Cerebellar cortex (tissue), 1 donor: ENCODE measurements at places on chromosomes 1 and 21.
A peak's percentile ranks its signal among the peaks of the same experiment; 100 is the strongest.

- DNase-seq: no peak
Measured at GRCh38 chr1:47564570-47564969, 126.7 kb downstream of the FOXD2 start.

GRCh38 chr1:65209005-65209885, 61.2 kb downstream of the AK4 start:
- DNase-seq: peak; percentile 82

- peak; percentile 5 for DNase-seq
Measured at GRCh38 chr1:42479621-42480020, 16.5 kb downstream of the CCDC30 start.

DNA sequence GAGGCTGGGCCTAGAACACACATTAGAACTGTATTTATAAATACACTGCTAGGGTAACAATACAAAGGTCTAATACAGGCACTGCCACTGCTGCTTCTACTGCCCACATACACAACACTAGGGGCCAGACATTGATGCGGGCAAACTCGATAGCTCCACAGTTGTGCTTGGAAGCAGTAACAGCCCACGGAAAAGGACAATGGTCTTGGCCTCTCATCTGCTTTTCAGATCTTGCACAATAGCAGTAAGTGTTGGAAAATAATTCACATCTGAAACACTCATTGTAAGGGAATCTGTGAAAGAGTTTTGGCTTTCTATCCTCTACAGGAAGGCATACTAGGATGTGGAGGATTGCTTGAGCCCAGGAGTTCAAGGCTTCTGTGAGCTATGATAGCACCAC, 6.9 kb upstream of the SPOCD1 start:
- no peak for DNase-seq

DNA sequence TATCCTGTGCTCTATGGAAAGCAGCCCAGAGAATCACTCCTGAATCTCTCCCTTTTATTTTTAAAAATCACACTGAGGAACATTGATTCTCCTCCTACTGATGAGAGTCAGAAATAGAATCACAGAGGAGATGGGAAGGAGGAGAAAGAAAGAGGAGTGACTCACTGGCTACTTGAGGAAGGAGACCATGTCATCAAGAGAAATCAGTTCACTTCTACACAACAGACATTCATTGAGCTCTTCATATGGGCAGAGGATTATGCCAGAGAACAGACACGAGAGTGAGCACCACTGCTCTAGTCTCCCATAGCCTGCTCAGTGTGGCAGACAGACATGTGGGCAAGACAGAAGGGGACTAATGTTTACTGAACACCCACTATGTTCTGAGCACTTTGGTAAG, 44.2 kb downstream of the RAB3B start:
- DNase-seq: no peak

GRCh38 chr1:60950224-60951063, 131.9 kb upstream of the NFIA start:
- DNase-seq: no peak

DNA sequence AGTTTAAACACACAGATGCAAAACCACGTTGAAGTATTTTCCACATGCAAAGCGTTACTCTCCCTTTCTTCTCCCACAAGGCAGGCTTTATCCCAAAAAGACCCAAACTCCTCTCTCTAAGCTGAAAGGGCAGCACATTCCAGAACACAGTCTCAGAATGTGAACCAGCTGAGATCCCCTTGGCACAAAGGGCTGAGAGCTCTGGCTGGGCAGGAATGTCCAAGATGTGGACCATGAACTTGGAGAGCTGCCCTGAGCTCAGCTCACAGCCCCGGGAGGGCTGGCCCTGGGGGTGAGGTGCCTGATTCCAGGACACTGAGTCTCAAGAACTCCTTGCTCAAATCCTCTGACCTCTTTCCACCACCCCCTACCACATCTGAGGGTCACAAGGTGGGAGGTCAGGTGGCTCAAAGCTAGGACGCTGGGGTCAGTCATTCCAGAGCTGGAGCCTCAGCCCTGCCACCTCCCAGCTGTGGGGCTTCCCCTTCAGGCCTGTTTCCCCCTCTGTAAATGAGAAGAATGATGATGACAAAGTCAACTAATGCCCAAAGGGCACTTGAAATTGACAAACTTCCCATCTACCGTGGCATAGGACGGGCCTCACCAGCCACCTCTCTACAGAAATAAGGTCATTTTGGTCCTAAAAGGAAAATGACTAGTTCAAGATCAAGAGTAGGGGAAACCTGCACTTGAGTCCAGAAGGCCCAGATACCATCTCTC, 11.5 kb downstream of the ALDH4A1 start:
- DNase-seq: no peak

DNA sequence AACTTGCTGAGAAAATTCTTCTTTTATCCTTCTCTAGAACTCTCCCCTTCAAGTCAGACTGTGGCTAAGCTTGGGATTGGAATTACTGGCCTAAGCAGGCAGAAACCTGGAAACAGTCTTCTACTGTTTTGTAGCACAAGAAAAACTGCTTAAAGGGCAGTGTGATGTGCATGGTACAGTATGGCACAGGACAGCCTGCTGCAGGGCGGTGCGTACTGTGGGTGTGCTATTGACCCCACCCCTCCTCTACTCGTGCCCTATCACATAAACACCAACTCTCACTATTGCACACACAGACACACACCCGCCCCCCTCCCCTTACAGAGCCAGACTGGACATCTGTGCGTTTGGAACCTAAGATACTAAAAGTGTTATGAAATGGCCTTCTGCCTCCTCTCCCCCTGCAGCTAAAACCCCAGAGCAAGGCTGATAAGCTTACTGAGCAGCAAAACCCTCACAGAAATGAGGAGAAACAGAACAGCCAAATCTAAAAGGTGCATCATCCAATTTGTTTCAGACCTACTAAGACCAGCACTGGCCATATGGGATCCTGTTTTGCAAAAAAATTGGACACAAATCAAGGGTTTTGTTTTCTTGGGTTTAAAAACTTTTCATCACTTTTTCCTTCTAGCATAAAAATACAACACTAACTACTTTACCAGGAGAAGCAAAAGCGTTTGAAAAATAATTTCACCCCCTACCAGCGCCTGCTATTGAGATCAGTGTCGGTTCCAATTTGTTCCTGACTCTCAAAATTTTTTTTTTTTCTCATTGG, 355.8 kb upstream of the LYPLAL1 start:
- DNase-seq: no peak

DNA sequence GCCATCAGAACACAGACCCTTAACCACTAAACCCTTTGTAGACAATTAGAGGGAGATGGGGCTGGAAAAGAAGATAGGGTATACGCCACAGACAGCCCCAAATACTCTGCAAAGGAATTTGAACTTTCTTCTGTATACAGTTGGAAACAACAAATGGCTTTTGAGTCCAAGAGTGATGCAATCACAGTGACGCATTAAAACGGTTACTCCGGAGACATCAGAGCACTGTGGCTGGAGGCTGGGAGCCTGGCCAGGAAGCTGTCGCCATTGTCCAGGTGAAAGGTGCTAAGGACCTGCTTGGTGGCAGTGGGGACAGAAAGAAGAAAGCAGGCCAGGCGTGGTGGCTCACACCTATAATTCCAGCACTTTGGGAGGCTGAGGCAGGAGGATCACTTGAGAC, 4.2 kb downstream of the FLAD1 start:
- no peak for DNase-seq

GRCh38 chr1:231871878-231872277, 245.3 kb downstream of the DISC1 start:
- no peak for DNase-seq

DNA sequence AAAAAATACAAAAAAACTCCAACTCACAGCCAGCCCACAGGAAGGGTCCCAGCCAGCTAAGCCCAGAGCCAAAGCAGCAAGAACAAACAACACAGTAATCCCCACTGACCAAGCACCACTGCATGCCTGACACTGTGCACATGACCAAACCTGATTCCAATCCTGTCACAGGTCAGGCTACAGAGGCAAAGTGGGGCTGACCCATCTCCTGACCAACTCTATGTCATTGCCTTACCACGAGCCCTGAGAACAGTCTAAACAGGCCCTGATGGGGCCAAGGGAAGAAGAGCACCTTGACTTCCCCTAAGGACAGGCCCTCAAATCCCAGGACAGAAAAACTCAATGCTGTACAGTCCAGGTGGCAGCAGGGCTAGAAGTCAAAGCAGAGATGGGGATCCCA, 2.4 kb downstream of the LSS start:
- peak; percentile 10 for DNase-seq

GRCh38 chr1:5886140-5886483, 106.1 kb downstream of the NPHP4 start:
- DNase-seq: no peak

- peak; percentile 40 for DNase-seq
Measured at GRCh38 chr1:169107603-169108208, 1.2 kb downstream of the ATP1B1 start.

GRCh38 chr1:7315946-7316345, 455.1 kb upstream of the VAMP3 start:
- DNase-seq: no peak

- no peak for DNase-seq
Measured at GRCh38 chr1:8193840-8194406, 124.0 kb upstream of the SLC45A1 start.

DNA sequence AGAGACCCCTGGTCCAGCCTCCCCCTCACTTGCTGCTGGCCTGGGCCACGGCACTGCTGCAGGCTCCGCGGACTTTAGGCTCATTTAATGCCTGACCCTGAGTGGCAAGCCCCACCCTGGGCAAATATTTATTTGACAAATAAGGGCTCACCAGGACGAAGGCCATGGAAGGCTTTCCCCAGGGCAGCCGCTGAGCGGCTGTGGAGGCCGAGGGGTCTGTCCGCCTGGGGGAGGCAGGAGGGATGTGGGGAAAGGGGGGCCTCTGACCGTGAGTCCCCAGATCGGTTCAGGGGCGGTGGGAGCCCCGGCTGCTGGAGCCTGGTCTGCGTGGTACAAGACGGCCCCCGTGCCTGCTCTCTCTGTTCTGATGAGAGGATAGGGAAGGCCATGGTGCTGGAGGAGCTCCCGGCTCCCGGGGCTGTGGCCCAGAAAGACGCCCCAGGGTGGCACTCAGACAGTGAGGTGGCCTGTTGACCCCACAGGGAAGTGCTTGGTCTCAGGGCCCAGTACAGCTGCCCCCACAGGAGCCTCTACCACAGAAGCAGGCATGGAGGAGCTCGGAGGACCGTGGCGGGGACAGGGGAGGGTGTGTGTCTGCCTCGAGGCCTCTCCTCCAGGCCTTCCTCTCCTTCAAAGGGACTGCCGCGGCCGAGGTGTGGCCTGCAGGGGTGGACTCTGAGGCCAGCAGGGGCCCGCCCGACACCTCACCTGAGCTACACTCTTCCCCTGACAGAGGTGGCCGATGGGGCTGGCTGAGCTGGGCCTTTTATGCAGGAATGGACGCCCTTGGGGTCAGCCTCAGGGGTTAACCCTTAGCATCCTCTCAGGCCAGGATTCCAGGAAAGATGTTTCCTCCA, 9.1 kb upstream of the C1orf159 start:
- DNase-seq: no peak

GRCh38 chr1:186904361-186904760, 75.6 kb downstream of the PLA2G4A start:
- DNase-seq: no peak

DNA sequence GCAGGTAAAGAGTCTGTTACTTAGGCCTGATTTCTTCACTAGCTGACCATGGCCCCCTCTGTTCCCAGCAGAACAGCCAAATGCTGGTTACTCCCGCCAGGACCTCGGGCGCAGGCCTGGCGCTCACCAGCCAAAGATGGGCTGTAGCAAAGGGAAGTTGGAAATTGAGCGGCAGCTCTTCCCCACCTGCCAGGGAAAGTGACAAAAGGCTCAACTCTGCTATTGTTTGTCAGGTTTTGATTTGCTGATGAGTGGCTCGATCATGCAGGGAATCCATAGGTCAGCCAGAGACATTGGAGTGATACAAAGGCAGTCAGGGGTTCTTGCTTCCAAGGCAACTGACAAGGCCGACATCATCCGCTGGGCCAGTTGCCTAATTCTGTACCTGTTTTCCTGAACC, 120.1 kb downstream of the ASTN1 start:
- no peak for DNase-seq

GRCh38 chr1:10185759-10186158, 24.6 kb upstream of the KIF1B start:
- DNase-seq: no peak

DNA sequence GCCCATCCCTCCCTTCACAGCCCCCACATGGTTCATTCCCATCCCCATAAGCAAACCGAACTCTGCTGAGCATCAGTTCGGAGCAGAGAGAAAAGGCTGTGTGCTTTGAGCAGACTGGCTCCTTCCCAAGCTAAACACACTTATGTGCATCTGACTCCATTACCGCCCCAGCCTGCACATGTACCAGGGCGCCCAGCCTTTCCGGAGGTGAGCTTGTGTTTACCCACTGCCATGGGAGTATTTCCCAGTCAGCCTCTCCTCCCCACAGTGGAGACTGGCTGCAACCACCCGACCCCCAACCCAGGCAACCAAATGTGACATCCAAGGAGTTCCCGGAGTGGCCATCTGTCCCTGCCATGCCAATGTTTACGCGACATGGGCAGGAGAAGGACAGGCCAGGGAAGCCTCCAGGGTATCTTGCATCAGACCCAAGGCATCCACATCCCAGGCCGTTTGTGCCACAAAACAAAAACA, 9.4 kb downstream of the TIAM1 start:
- DNase-seq: peak; percentile 98

DNA sequence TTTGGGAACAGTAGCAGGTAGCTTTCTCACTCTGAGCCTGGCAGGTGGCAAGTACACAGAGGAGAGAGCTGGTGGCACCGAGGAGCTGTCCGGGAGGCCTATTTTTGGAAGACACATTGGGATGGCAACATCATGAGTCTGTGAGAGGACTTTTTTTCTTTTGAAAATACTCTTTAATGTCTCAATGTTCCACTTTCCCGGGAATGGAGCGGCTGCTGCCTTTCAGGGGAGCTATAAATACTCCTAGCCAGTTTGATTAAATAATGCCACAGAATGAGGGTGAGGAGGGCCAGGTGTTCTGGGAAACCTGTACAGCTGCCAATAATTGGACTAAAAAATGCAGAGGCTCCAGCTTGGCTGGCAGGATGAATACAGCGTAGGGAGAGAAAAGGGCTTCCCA, 93.3 kb upstream of the COG2 start:
- DNase-seq: no peak

DNA sequence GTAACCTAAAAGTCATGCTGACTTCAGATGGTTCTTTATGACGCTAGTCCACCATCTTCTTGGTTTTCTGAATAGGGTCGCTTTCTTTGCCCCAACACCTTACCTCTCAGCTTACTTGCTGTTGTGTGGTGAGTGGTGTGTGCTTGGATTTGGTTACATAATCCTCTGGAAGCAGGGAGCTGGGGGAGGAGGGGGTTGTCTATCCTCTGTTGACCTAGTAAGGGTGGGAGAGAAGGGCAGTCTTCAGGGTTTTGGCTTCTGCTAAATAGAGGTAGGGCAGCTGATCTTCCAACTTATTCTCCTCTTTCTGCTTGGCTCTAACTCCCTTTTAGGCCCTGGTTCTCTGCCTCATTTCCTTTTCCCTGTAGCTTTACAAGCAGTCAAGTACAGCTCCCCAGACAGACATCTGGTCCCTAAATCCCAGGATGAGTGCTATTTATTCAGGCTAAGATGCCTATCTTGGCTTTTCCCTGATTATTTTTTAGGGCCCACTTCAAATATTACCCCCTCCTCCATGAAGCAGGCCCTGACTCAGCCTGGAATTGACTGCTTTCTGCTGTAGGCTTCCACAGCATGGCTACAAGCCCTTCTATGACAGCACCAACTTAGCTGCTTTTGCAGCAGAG, 6.4 kb upstream of the REN start:
- no peak for DNase-seq

- no peak for DNase-seq
Measured at GRCh38 chr1:153929981-153930948, 7.5 kb upstream of the GATAD2B start.
